ENCODE measurements at places on chromosomes 1 and 21.
A peak's percentile ranks its signal among the peaks of the same experiment; 100 is the strongest.

DNA sequence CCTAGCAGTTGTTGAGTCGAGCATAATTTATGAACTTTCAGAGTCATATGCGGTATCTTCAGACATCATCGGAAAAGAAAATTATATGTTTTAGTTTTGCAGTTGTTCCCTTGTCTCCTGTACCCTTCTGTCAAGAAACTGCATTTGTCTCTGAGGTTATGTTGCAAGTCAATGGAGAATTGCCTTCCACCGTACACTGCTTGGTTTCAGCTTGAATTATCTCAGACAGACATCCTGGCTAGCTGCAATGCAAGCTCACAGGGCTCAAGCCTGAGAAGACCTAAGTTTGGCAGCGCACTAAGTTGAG, 156.0 kb downstream of the NFIA start:
- no peak for DNase-seq

GRCh38 chr1:216258386-216258785, 164.9 kb downstream of the USH2A start:
- DNase-seq, result no peak

DNA sequence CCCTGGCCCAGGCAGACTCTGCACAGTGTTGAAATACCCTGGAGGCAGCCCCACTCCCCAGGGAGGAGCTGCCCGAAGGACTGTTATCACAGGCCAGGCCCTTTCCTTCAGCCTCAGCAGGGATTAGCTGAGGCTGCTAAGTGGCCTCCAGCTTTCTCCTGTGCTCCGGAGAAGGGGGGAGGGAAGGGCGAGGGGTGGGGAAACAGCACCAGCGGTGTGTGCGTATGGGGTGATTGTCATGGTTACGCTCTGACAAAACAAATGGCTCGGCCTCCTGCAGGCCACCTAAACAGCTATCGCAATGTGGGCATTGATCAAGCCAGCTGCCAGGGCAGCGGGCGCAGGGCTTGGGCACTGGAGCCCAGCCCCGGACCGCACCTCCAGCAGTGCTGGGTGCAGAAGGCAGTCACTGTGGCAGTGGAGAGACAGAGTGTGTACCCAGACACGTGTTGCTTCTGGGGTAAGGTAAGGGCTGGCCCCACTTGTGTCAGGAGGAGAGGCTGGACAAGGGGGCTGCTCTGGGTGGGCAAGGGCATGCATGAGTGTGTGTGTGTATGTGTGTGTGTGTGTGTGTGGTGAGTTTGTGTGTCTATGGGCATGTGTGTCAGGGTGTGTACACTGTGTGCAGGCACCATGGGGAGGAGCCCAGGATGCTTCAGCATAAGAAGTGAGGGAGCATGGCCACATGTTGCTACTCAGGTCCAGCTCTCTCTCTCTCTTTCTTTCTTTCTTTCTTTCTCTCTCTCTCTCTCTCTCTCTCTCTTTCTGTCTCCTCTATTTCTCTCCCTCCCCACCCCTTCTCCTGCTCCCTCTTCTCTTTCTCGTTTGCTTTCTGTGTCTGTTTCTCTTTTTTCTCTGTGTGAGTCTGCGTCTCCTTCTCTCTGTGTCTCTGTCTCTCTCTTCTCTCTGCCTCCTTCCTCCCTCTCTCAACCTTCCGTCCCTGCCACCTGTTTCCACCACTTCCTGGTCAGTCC, at the start of gene VWA5B1:
VWA5B1 (plus strand) TSS at position 252 of the 974 bp plus-strand sequence. CDS start 19,727 bp downstream, outside the sequence.
- no peak for DNase-seq

DNA sequence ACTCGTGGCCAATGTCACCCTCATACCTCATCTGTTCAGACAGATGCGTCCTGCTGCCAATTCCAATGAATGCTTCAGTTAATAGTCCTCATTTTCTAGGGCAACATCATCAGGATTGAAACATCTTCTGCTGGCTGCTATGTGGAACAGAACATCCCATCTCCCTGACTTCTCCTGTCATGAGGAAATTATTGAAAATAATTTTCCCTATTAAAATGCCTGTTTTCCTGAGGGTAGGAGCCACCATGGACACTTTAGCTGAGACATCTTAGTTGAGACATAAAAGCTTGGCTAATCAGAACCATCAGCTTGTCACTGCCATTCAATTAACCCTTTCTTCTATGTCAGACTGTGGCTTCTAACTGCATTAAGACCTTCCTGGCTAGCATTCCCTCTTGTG, 396.1 kb downstream of the HHAT start:
- DNase-seq, result no peak

GRCh38 chr1:152479792-152480595, 30.6 kb upstream of the LCE5A start:
- peak; percentile 83 for DNase-seq

- DNase-seq, result no peak
Observed at GRCh38 chr21:28283641-28284490, 708.8 kb downstream of the LTN1 start.
